Fibroblast of villous mesenchyme (primary cell): ENCODE measurements at places on chromosomes 5 and 9. TPM values are rescaled to one million over a fixed set of nuclear protein-coding genes. Genes with fewer than 3 reads are reported as not detected.

Gene LCN9
- not detected in 2 replicates for total RNA-seq

Gene TRIM41
- 9.9 and 12.2 TPM in 2 replicates for total RNA-seq

Gene SLC25A48
- not detected in 2 replicates for total RNA-seq

Gene LIFR
- total RNA-seq: 30.3 and 40.2 TPM in 2 replicates

Gene GABRA6
- not detected in 2 replicates for total RNA-seq

Gene SPATA6L
- 0.43 and 0.64 TPM in 2 replicates for total RNA-seq

Gene PCDHA1
- under 0.01 TPM in 1 of 2 replicates, not detected in the other for total RNA-seq

Gene LCN10
- under 0.01 TPM in 1 of 2 replicates, not detected in the other for total RNA-seq

Gene DRD1
- under 0.01 TPM in 2 replicates for total RNA-seq

Gene SAXO1
- not detected in 2 replicates for total RNA-seq

Gene CXCL14
- not detected in 2 replicates for total RNA-seq

Gene MYO10
- total RNA-seq: 36.7 and 61.2 TPM in 2 replicates

Gene SPINK6
- not detected in 2 replicates for total RNA-seq

Gene ZCCHC9
- 23.2 and 33.7 TPM in 2 replicates for total RNA-seq

Gene OR2K2
- not detected in 2 replicates for total RNA-seq

Gene PROP1
- not detected in 2 replicates for total RNA-seq

Gene ELAVL2
- total RNA-seq: not detected in 2 replicates

Gene FOXD4L4
- total RNA-seq: under 0.01 TPM in 1 of 2 replicates, not detected in the other

Gene ENG
- 25.8 and 30.7 TPM in 2 replicates for total RNA-seq

Gene TNFSF15
- 4.5 and 5.6 TPM in 2 replicates for total RNA-seq

Gene MRRF
- 26.4 and 29.4 TPM in 2 replicates for total RNA-seq

Gene GFPT2
- 25.4 and 28.9 TPM in 2 replicates for total RNA-seq

Gene PCDHGA6
- total RNA-seq: 4.7 and 4.8 TPM in 2 replicates

Gene ZNF483
- total RNA-seq: 2.6 and 5.6 TPM in 2 replicates

Gene NR5A1
- total RNA-seq: not detected in 2 replicates

Gene BTNL9
- not detected in 2 replicates for total RNA-seq

Gene ADRA1B
- under 0.01 and 0.43 TPM in 2 replicates for total RNA-seq

Gene CCNI2
- under 0.01 TPM in 1 of 2 replicates, not detected in the other for total RNA-seq

Gene TMC1
- under 0.01 and 1.3 TPM in 2 replicates for total RNA-seq

Gene ZBED3
- 1.3 and 2.6 TPM in 2 replicates for total RNA-seq

Gene RPL37
- 247 and 971 TPM in 2 replicates for total RNA-seq

Gene LCN2
- not detected in 2 replicates for total RNA-seq

Gene PCDHA11
- total RNA-seq: under 0.01 TPM in 2 replicates

Gene JAKMIP2
- total RNA-seq: 3.2 and 3.5 TPM in 2 replicates

Gene IL7R
- 12.9 and 74.7 TPM in 2 replicates for total RNA-seq

Gene BARHL1
- not detected in 2 replicates for total RNA-seq

Gene PCDHGB4
- total RNA-seq: 11.0 and 13.4 TPM in 2 replicates

Gene PCDHB12
- total RNA-seq: under 0.01 TPM in 1 of 2 replicates, not detected in the other

Gene MARCOL
- total RNA-seq: not detected in 2 replicates

Gene EGFLAM
- total RNA-seq: 3.0 and 5.5 TPM in 2 replicates

Gene MARVELD2
- total RNA-seq: 2.3 and 3.9 TPM in 2 replicates

Gene PITX1
- total RNA-seq: 19.9 and 66.7 TPM in 2 replicates

Gene CARTPT
- not detected in 2 replicates for total RNA-seq

Gene FGF10
- not detected in 2 replicates for total RNA-seq

Gene NSG2
- under 0.01 TPM in 1 of 2 replicates, not detected in the other for total RNA-seq

Gene PCDHB7
- under 0.01 and 0.43 TPM in 2 replicates for total RNA-seq
